HepG2 (cell line): ENCODE measurements at places on chromosomes 7 and 10.
A peak's percentile ranks its signal among the peaks of the same experiment; 100 is the strongest.

- DNase-seq, result no peak
These were observed 853.5 kb downstream of the GATA3 start for GRCh38 chr10:8908013-8908412.

DNA sequence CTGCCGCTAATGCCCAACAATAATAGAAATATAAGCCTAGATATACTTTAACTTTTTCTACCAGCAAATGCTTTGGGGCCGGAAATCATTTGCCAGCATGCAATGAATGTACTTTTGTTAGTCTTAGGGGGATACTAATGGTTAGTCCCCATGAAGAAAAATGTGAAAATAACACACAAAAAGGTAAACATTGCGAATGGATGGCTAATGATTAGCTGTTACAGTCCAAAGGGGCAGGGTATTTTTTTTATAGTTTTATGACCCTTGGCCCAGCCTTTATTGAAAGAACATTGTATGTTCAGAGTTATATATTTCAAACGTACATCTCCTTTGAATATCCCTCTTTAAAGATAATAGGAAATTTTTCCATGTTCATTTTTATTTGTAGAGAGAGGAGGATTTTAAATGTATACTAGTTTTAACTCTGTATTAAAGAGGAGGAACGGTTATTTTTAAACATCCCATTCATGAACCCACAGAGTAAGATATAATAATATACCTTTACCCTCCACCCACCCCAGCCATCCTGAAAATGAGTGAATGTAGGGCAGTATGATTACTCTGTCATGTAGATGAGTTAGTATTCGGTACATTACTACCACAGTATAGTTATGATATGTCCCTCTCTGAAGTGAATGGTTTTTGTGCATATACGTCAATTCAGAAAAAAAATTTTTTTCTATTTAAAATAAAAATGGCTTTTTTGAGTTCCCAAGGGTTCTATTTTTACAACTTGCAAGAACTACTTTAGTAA is 63.6 kb downstream of the ARID5B start:
- DNase-seq, result peak; percentile 93

DNA sequence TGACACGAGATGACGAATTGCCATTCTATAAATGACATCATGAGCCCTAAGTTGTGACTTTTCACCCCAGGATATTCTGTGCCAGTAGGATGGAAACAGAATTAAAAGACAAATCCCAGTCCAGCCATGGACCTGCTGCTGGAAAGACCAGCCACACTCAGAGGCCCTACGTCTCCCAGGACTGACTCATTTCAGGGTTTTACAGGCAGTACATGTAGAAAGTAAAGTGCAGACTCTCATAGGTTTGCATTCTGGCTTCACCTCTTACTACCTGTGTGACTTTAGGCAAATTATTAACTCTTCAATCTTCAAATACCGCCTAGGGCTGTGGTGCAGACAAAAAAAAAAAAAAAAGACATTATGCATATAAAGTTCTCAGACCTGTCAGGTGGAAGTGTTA is 188.8 kb downstream of the NEBL start:
- no peak for DNase-seq

DNA sequence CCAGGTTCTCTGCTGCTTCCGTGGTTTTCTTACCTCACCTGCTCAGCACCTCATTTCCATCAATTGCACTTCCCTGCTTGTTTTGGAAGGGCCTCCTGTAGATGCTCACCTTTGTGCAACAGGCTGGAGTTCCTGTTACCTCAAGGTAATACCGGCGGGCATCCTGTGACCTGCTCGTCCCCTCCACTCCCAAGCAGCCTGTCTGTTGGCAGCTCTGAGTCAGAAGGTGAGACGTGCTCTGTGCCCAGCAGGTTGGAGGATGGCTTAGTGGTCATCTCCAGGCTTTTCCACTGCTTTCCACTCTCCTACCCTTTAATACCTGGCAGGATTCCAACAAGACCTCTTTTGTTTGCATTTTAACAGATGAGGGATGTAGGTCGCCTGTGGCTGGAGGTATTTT is 86.0 kb downstream of the CAMK1D start:
- no peak for DNase-seq

- no peak for DNase-seq
These were observed 106.6 kb upstream of the DOCK1 start for GRCh38 chr10:126798649-126799048.

- DNase-seq, result no peak
These were observed 258.0 kb upstream of the KCND2 start for GRCh38 chr7:120014925-120015465.

- DNase-seq, result no peak
These were observed 47.0 kb upstream of the FIGNL1 start for GRCh38 chr7:50497068-50497642.

GRCh38 chr7:11436316-11436715 is 395.7 kb downstream of the THSD7A start:
- no peak for DNase-seq

DNA sequence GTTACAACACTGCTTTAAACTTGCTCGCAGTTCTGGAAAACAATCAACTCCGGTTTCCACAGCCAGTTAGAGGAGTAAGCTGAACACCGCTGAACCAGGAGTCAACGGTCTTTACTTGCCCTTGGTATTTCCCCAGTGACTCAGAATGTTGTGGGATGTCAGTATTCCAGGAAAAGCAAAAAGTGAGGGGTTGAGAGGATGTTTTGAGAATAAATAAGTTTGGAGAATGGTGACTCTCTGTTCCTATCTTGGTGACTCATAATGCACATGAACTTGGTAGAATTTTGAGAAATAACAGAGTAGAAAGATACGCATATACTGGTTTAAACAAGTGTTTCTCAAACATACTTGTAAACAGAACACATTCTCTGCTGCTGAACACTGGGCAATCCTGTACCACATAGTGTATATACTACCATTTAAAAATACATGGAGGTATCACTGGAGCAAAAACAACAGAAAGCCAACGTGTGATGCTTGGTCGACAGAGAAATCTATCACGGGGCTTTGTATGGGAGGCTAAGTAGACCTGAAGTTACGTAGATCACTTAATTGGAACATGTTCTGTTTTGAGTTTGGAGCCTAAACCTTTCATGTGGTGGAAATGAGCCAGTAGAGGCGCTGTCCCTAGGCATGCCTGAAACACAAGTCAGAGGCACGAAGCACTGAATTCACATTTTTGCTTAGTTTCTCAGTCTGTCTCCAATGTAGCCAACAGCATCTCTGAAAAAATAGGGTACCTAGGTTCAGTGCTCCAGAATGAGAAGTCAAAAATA is 534.3 kb downstream of the PARD3 start:
- peak; percentile 29 for DNase-seq

- DNase-seq, result peak; percentile 65
These were observed 47.7 kb downstream of the NOC3L start for GRCh38 chr10:94315024-94315451.

DNA sequence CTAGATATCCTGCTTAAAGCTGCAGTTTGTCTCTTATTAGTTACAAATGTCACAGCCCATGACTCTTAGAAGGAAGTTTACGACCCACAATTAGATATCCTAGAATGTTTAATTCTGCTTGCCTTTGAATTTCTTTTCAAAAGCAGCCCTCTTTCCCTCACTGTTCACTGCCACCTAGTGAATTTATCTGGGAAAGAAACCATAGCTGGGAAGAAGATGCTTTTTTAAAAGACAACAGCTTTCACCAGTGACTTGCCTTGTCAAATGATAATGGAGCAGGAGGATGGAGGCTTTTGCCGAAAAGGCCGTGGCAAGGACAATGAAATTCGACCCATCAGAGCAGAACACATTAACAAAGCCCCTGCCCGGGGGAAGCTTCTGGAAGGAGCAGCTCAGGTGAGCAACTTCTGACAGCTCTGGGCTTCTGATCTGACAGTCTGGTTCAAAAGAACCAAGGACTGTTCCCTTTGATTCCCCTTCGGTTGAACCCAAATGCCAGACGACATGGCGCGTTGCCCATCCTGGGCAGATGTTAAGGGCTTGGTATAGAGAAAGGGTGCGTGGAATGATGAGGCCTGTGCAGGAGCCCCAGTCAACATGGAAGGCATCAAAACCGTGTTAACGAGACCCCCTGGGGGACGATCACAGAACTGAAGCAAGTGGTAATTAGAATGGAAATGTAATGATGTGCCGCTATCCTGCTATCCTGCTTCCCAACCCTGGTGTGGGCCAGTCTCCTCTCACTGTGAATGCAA is 236.8 kb downstream of the FRMD4A start:
- no peak for DNase-seq

DNA sequence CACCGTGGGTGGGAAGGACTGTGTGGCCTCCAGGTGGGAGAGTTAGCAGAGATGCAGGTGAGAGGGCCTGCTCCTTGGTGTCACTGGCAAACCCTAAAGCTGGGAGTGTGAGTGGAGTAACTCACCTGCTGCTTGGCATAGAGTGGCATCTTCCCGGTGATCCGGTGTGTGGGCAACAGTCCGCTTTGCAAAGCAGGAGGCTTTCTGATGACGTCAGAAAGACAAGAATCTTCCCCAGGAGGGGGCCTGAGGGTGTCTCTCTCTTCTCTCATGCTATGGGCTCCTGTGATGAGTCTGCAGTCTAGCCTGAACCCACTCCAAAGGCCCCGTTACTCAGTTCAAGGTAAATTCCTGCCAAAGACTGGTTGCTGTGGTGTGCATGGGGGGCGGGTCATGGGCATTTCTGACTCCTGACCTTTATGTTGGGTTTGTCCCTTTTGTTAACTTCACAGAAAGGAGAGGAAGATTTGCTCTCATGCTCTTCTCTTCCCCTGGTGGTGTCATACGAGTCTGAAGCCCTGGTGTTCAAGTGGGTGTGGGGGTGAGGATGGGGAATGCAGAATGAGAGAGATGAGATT is 187.9 kb downstream of the GATA3 start:
- DNase-seq, result no peak

- no peak for DNase-seq
These were observed 136.0 kb upstream of the NAMPT start for GRCh38 chr7:106420736-106421135.
